ENCODE measurements at places on chromosomes 4 and X.

DNA sequence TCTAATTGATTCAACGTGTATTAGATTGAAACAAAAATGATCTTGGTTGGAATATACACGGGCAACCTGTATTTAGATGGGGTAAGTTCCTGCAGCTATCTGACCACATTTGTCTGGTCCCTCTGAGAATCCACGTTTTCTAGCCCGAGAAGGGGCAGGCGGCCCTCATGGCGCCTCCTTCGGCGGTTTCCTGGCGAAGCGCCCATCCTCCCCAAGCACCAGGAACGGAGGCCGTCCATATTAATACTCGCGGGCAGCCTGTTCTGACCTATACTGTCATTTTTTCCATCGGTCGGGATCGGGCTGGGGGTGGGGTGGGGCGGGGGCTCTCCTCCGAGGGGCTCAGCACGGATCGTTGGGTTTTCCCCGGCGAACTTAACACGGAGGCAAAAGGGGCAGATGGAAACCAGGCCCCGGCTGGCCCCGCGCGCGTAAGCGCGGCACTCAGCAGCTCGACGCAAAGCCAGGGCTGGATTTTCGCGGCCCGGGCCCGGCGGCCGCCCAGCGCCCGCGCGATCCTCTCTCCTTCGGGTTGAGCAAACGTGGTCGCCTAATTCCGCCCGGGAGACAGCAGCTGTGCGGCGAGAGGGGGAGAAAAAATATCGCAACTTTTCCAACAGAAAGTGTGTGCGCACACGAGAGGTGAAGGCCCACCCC lies 77.2 kb upstream of the BCOR start:
- peak; percentile 53 for DNase-seq

GRCh38 chrX:79147477-79147876 lies 3.0 kb downstream of the GPR174 start:
- DNase-seq: no peak

DNA sequence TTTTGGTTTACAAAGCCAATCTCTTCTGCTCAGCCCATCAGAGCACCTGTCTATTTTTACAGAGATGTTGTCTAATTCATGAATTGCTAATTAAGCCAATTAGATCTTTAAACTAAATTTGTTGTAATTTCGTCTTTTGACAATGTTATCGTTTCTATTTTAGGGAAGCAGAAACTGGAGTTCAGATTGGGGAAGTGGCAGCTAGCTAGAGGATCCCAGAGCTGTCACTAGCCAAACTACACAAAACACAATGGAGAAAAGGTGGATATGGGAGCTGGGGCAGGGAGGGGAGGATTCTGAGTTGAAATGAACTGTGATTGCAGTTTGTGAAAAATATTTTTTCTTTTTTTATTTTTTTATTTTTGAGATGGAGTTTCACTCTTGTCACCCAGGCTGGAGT lies 35.8 kb downstream of the CASP3 start:
- no peak for DNase-seq

DNA sequence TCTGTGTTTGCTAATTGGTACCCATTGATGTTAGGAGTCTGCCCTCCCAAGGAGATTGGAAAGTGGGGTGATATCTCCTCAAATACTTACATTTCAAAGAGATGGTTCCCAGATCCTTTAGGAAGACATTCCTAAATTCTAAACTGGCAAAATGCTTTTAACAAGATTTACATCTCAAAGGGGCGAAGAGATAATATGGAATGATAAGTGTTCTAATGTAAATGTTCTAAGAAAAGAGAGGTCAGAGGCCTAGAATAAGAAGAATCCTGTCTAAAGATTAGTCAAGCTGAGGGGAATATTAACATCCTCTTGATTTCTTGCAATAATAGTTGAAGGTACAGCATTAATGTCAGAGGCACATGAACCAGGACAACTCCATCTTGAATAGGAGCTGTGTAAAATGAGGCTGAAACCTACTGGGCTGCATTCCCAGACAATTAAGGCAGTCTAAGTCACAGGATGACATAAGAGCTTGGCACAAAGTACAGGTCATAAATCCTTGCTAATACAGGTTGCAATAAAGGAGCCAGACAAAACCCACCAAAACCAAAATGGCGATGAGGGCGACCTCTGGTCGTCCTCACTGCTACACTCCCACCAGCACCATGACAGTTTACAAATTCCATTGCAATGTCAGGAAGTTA lies 2248.1 kb downstream of the ARAP2 start:
- no peak for DNase-seq

DNA sequence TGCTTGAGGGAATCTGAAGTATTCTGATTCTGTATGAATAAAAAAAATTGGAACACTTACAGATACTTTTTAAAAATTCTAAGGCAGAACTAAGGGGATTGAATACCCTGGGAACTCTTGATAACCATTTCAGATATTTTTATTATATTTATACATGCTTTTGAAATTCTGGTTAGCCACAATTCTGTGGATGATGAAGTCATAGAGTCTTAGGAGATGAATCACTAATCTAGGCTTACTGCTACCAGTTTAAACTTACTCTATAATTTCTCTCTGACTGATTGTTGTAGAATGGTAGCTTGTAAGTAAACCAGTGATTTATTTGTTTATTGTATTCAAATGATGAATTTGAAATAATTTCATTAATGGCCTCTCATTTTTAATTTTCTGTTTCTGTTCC lies 11.4 kb upstream of the SLAIN2 start:
- DNase-seq: no peak

DNA sequence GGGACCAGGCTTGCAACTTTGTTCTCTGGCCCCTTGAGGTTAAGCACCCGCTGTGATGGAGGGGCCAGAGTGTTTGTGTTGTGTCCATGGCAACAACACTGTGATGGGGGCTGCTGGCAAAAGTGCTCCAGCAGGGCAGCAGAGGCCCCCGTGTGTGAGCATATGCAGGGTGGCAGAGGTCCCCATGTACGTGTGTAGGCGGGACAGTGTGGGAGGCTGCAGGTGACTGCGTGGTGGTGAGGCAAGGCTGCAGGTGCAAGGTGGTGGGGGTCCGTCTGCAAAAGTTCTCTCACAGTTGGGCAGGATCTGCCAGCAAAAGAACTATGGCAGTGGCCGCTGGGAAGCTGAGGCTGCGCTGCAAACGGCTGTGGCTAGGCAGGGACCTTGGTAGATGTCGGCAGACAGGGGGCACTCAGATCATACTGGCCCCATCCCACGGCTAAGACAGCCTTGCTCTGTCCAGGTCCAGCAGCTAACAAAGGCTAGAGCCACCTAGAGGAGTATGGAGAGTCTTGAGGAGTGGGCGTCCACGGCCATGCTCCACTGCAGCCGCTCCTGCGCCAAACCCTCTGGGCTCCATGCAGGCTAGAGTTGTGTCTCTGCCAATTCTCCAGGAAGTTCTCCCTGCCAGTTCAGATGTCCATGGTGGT lies 46.8 kb upstream of the PASD1 start:
- no peak for DNase-seq

- DNase-seq: no peak
These were observed 4.0 kb downstream of the DUSP9 start for GRCh38 chrX:153650959-153651358.

GRCh38 chr4:150395872-150396271 lies 186.1 kb upstream of the MAB21L2 start:
- no peak for DNase-seq

DNA sequence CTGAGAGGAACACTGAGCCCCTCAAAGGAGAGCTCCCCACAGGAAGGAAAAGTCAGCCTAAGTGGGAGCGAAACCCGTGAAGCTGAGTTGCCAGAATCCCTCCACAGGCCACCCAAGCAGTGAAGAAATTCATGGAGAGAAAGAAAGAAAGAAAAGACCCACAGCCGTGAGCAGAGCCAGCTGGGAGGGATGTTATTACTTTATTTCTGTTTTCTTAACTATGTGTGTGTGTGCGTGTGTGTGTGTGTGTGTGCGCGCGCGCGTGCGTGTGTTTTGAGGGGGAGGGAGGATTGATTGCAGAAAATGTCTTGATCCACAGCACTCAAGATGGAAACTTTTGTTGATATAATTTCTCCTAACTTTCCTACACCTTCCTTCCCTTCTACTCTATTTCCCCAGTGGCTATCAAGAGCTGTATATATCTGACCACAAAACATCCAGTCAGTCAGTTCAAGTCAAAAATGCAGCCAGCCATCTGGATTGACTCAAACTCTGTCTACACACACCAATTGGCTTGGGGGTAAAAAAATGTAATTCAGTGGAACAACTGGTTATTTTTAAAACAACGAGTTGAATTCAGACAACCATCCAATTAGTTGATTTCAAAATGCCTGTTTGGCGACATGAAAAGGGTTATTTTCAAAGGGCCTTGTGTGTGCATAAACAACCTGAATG lies 13.8 kb upstream of the GPC3 start:
- DNase-seq: no peak

DNA sequence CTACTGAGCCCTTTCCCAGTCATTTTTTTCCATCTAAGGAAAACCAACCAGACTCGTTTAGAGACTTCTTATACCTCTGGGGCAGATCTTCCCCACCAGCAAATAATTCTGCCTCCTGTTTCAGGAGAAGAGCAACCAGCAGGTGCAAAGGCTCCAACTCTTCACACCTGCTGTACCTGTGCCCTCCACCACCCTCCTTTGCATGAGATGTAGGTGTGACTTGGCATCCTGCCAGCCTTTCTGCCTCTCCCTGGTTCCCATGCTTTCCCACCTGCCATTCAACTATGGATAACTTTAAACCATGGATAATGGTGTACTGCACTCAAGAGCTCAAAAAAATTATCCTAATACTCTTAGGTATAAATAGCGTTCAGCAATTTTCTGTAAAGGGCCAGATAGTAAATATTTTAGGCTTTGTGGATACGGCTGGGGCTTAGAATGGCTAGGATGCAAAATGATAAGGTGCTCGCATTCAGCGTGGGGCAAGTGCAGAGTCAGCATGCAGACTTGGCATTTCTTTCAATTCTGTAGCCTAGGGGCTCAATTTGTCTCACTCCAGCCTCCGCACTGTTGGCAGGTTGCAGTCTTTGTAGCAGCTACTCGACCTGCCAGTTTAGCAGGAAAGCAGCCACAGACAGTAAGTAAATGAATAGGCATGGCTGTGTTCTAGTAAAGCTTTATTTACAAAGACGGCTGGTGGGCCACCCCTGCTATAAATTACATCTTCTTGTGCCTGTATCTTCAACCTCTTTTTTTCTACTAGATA lies 79.8 kb downstream of the HCCS start:
- DNase-seq: no peak

DNA sequence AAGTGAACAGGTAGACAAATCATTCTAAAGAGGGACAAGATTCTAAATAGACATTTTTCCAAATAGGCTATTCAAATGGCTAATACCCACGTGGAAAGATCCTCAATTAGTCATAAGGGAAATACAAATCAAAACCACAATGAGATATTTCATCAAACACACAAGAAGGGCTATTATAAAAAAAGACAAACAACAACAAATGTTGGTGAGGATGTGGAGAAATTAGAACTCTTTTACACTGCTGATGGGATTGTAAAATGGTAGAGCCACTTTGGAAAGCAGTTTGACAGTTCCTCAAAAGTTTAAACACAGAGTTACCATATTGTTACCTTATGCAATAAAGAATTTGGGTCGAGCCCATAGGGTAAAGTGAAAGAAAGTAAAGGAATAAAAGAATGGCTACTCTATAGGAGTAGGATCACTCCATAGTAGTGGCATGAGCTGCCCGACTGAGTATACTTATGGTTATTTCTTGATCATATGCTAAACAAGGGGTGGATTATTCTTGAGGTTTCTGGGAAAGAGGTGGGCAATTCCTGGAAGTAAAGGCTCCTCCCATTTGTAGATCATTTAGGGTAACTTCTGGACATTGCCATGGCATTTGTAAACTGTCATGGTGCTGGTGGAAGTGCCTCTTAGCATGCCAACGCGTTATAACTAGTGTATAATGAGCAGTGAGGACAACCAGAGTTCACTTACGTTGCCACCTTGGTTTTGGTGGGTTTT lies 58.9 kb upstream of the FAM9C start:
- DNase-seq: no peak

GRCh38 chr4:5927747-5928146 lies 34.9 kb upstream of the CRMP1 start:
- DNase-seq: no peak

- no peak for DNase-seq
These were observed 97.7 kb downstream of the ANXA5 start for GRCh38 chr4:121599049-121599448.

- no peak for DNase-seq
These were observed 125.4 kb downstream of the ZNF330 start for GRCh38 chr4:141346144-141346543.

DNA sequence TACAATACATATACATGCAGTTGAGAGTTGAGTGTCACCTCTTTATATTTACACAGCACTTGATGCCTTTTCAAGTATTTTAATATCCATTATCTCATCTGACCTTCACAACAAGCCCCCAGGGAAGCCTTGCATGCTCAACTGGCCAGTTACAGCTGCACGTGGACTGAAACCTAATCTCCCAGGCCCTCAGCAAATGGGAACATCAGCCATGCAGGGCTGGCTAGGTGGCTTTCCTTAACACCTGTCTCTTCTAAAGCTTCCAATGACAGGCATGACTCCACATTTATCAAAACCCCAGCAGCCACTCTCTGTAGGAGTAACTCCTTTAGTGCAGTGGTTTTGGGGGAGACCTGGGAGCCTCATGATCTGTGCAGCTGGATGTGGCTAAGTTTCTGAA lies 56.4 kb downstream of the PHKA2 start:
- no peak for DNase-seq

GRCh38 chrX:49001521-49002090 lies 458 bp downstream of the GRIPAP1 start:
- peak; percentile 38 for DNase-seq

GRCh38 chr4:162659716-162660115 lies 495.9 kb upstream of the FSTL5 start:
- DNase-seq: no peak

- DNase-seq: no peak
These were observed 45.4 kb downstream of the EDNRA start for GRCh38 chr4:147526272-147526654.

DNA sequence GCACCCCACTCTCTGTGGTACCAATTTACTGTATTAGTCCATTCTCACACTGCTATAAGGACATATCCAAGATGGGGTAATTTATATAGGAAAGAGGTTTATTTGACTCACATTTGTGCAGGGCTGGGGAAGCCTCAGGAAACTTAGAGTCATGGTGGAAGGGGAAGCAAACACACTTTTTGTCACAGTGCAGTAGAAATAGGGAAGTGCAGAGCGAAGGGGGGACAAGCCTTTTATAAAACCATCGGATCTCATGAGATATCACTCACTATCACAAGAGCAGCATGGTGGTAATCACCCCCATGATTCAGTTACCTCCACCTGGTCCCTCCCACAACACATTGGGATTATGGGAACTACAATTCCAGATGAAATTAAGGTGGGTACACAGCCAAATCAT lies 766.9 kb upstream of the PCDH10 start:
- no peak for DNase-seq

- no peak for DNase-seq
These were observed 26.3 kb upstream of the RADX start for GRCh38 chrX:106585478-106585877.

- DNase-seq: peak; percentile 89
These were observed at the start of gene C1GALT1C1 for GRCh38 chrX:120629667-120630537. TSS of gene C1GALT1C1 (minus strand) at chrX:120630054. CDS start at chrX:120627166, 2,888 bp downstream.

- DNase-seq: no peak
These were observed 475.5 kb upstream of the ADGRL3 start for GRCh38 chr4:60724623-60725022.
